ENCODE measurements at places on chromosomes 13 and 19. TPM values are rescaled to one million over a fixed set of nuclear protein-coding genes. Genes with fewer than 3 reads are reported as not detected.

GRCh38 chr13:40648040-40648439 is 18.4 kb downstream of the FOXO1 start:
- DNase-seq, result no peak

- DNase-seq, result no peak
Observed at GRCh38 chr19:3479834-3480215, 500 bp downstream of the SMIM24 start.

- DNase-seq, result no peak
Observed at GRCh38 chr13:97544031-97544765, 110.2 kb downstream of the RAP2A start.

ZNF43 gene
- 8.3 TPM for total RNA-seq

MLNR gene
- total RNA-seq, result not detected

DNA sequence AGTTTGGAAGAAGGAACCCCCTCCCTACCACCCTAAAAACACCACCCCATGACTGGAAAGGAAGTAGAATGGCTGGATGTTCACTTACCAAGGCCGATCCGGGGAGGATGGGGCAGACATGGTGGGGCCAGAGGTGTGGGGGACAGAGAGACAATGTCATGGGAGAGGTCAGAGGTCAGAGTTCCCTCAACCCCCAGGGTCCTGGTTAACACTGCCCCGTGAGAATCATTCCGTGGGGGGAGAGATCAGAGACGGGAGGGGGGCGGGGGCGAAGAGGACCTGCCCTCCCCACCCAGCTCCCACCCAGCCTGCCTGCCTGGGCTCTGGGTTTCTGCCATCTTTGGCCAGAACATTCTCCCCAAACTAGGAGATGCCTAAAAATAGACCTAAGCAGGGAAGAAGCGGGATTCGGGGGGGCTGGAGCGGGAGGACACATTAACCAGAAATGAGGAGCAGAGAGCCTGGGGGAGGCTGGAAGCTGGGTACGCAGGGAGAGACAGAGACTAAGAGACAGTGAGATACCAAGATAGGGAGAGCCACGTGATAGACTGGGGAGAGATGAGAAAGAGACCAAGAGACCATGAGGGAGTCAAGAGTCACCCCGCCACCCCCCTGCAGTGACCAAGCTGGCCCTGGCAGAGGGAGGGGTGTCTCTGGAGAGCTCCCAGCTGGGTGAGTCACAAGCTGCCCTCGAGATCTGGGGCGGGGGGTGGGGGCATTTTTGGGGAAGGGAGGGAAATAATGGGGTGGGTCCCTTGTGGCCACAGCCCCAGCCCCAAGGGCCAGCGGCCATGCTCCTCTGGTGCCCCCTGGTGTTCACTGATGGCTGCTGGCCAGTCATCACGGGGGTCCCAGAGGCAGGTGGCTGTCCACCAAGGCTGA is 6.1 kb upstream of the KANK2 start:
- no peak for DNase-seq

NR1H2 gene
- total RNA-seq, result 86.5 TPM

DNA sequence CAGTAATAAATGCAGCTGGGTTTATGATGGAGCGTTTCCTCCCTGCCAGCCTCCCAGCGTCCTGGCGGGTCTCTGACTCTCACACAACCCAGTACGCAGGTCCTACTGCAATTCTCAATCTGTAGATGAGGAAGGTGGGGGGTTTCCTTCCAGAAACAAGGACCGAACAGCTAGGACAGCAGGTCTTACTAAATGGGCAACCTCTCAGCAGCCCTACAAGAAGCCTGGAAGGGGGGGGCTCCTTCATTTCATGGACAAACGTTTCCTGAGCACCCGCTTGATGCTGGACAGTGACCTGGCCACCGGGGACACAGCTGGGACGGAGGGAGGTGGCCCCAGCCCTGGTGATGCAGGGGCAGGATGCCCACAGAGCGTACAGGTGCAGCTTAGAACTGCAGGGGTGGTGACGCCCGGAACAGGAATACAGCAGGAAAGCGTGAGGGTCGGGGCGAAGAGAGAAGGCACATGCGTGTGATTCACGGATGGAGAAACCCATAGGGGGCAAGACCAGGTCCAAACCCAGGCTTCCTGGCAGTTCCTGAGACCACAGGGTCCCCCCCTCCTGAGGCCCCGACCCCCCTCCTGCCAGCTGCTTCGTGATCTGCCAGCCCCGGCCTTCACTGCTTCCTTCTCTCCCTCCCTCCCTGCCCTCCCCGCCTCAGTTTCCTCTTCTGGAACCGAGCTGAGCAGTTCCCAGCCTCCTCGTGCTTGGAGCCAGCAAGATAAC is 732 bp upstream of the C2CD4C start:
- DNase-seq, result no peak

GRCh38 chr13:52751196-52751595 is 11.6 kb upstream of the CNMD start:
- no peak for DNase-seq

GRCh38 chr19:13633109-13633508 is 126.8 kb upstream of the CACNA1A start:
- DNase-seq, result no peak

DNA sequence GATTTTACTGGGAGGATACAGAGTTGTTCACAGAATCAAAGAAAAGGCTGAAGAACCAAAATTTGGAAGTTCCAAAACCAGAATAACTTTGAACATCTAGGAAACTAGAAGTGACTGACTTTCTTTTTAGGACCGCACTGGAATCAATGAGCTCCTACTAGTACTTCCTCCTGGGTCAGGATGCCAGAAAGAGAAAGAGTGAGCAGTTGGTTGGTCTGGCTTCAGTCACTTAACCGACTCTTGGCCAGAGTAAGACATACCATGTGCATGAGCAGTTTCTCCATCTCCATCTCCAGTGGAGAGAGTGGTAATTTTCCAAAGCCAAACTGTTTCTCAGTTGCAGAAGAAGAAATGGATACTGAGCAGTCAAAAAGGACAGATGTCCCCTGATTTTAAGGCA is 27.1 kb upstream of the MTUS2 start:
- DNase-seq, result no peak

- DNase-seq, result peak; percentile 56
Observed at GRCh38 chr13:26557393-26558073, at the start of gene WASF3. WASF3 (plus strand) TSS chr13:26557683; CDS start chr13:26642271, 84,588 bp downstream.

DNA sequence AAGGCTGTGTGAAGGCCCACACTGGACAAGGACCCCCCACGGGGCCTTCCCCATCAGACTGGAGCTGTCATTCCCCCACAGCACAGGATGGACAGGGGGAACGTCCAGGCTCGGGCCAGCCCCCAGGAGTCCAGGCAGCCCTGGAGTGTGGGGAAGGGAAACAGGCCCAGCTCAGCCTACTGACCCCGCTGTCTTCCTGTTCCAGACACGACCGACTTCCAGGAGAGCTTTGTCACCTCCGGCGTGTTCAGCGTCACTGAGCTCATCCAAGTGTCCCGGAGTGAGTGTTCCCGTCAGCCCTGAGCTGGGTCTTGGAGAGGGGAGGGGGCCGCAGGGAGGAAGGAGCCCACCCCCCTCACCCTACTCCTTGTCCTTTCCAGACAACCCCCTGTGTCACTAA is 47.0 kb downstream of the SMIM24 start:
- no peak for DNase-seq

CYSLTR2 gene
- total RNA-seq, result 0.13 TPM

CEACAM5 gene
- not detected for total RNA-seq

MICU2 gene
- total RNA-seq, result 118 TPM

DNA sequence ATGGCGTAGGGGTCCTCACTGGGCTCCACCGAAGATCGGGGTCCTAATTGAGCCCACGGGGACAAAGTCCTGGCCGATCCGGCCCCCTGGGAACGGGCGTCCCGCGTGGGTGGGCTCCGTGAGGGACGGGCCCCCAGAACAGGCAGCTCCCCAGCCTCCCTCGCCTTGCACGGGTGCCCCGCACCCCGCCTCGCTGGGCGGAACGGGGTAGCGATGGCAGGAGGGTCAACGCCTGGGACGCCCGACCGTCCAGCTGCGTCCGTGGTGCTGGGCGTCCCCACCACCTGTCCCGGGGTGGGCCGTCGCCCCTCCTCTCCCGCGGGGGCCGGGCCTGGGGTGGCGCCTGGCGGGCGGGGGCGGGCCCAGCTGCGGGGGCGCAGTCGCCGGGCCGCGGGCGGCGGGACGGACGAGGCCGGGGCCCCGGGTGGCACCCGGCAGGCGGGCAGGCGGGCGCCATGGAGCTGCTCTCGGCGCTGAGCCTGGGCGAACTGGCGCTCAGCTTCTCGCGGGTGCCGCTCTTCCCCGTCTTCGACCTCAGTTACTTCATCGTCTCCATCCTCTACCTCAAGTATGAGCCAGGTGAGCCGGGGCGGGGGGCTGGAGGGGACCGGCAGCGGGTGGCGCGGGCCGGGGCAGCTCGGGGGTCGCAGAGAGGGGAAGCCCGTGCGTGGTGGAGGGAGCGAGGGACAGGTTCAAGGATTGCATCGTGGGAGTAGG is at the start of gene TMEM38A:
Gene TMEM38A, plus strand, starts transcription at position 377 of the 717 bp plus-strand sequence. Its CDS starts 79 bp downstream, at position 456.
- DNase-seq, result no peak

DNA sequence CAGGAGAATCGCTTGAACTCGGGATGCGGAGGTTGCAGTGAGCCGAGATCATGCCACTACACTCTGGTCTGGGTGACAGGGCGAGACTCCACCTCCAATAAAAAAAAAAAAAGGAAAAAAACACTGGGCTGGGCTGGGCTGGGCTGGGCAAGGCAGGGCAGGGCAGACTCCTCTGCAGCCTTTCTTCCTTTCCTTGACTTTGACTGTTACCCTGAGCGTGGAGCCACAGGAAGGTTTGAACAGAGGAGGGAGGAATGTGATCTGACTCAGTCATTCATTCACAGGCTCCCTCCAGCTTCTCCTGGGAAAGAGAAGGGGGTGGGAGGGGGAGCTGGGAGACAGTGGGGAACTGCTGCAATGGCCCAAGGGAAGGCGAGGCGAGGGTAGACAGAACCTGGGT is 2.7 kb upstream of the ACTN4 start:
- no peak for DNase-seq

All from kidney epithelial cell (primary cell).